ENCODE measurements at places on chromosomes 4 and X.

DNA sequence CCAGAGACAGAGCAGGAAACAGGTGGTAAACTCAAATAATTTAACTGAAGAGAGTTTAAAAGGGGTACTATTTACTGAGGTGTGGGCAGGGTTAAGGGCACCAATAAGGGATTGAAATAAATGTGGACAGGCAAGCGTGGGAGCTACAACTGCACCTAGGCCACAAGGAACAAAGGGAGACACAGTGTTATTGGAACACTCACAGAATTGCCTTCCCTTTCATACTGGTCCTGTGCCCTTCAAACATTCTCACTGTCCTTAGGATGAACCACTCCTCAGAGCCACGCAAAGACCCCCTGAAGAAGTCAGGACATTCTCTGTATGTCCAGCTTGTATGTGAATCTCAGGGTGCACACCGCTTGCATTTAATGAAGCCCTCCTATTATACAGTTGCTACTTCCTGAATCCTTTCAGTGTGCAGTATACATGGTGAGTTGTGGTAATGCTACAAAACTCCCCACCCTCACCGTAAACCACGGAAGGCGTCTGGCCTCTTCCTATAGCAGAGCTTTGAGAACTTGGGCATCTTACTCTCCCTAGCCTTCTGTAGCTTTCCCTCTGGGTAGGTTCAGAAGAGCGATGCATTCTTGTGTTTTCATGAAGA lies 9.6 kb upstream of the MRPL1 start:
- DNase-seq: peak; percentile 41

GRCh38 chr4:86965019-86965976 lies 30.5 kb downstream of the AFF1 start:
- no peak for DNase-seq

- DNase-seq: no peak
Observed at GRCh38 chr4:175930471-175930870, 118.4 kb upstream of the GPM6A start.

- DNase-seq: no peak
Observed at GRCh38 chr4:5759236-5760075, 48.5 kb downstream of the EVC start.

DNA sequence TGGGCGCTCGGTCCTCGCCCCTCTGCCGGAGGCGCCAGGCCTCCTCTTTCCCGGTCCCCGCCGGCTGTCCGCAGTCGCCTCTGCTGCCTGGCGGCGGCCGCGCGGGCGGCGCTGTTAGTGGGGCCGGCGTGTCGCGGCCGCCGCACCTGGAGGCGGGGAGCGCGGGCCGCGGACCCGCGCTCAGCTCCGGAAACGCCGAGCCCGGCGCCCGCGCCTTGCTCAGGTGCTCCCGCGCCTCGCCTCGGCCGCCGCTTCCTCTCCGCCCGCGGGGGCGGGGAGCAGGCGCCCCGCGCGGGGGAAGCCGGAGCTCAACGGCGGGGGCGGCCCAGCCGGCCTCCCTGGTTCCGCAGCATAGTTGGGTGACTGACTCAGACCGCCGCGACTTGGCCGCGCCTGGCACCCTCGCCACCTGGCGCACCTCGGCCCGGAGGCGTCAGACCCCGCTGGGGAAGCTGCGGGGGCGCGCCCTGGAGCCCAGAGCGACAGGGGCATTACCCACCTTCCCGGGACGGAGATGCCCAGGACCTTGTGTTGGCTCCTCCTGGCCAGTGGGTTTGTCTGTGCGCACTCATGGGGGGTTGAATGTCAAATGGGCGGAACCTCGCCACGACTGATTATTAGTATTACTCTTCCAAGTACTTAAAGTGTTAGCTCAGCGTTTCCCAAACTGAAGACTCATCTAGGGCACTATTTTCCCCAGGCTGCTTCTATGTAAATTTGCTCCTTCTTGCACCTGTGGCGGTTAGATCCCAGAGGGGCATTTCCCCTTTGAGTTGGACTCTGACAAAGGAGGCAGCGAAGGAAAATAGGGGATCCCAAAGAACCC lies at the start of gene ARAP2:
ARAP2 (minus strand) TSS at position 258 of the 826 bp plus-strand sequence. CDS start 15,028 bp downstream, outside the sequence.
- peak; percentile 53 for DNase-seq

DNA sequence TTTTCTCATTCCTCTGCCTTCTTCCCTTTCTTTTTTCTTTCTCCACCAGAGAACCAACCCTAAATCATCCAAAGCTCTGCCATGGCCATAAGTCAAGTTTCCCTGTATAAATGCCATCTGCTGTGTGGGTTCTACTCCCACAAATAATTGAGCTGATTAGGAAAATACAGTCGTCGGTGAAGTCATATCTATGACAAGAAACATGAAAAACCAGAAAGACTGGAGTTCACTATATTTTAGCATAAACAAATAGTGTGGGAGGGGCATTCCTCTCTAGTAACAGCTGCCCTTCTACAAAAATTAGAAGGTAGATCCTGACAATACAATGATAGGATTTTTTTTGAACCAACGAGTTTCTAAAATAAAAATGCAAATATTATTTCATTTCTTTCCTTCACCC lies 48.8 kb downstream of the SPOCK3 start:
- DNase-seq: no peak

- no peak for DNase-seq
Observed at GRCh38 chr4:80393246-80393969, 57.9 kb downstream of the CFAP299 start.

- no peak for DNase-seq
Observed at GRCh38 chrX:22634083-22634482, 361.4 kb downstream of the CBLL2 start.

DNA sequence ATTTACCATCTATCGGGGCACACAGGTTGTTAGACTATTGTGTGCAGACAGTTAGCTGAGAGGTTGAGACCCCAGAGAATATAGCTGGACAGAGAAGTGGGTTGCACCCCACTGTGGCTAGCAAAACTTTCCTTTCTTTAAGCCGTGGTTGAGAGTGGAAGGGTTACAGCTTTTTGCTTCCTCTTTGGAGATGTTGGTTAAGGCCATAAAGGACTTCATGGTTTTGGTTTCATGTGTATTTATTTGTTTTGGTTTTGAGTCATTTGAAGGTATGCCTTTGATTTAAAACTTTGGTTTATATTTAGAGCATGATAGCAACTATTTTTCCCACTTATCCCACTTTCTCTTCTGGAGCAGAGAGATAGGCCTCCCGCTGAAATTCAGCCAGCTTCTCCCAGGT lies 274.3 kb upstream of the IL1RAPL1 start:
- no peak for DNase-seq

DNA sequence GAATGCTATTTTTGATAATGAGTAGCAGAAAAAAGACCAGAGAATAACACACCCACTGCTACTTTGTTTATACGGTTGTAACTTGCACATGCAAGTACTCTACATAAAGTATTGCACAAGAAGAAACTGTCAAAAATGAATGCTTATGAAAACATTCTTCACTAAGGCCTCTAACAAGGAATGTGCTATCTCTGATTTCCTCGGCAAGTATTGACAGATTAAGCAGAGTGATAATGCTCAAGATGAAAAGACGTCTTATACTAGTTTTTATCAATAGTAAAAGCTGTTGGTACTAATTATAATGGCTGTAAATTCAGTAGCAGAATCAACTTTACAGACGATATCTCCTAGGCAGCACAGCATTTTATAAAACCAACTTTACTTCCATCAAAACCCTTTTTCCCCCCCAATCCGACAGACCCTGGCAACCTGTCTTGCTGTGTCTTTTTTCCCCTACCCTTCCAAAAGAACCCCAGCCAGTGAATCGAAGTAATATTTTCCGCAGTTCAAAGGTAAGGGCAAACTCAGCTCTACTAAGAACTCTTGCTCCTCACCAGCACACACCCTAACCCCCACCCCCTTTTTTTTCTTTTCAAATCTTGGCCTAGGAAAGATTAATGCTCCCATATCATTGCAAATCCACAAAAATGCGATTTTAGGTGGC lies 1.5 kb downstream of the FRYL start:
- DNase-seq: no peak

DNA sequence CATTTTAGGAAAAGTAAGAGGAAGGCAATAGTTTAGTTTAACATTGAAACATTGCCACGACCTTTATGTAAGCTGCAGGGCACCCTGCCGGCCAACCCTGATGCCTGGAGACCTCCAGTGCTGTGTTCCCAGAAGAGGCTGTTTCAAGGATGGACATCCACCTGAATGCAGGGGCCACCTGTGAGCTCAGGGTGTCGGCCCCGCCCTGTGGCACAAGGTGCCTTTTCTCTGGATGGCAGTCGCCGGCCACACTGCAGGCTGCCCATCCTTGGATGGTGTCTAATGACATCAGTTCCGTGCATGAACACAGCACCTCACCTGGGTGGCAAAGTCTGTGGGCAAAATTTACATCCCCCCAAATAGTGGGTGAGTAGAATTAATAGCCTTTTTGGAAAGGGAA lies 180.0 kb downstream of the AFAP1 start:
- DNase-seq: no peak

GRCh38 chr4:139200506-139200905 lies 23.5 kb upstream of the ELF2 start:
- DNase-seq: no peak

DNA sequence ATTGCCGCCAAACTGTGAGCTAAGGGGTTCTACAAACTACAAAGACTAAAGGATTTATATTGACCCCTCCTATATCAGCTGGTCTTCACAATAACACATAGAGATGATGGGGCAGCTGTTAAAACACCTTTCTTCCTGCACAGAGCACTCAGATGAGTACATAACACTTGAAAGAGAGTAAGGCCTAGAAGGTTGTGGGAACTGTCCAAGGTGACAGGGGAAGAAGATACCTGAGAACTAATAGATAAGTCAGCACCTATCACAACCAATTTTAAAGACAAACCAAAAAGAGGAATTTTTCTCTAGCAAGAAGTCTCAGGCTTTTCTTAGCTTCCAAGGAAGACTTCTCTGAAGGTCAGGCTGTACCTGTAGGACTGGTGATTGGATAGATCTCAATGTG lies 19.1 kb upstream of the CXCL6 start:
- no peak for DNase-seq

DNA sequence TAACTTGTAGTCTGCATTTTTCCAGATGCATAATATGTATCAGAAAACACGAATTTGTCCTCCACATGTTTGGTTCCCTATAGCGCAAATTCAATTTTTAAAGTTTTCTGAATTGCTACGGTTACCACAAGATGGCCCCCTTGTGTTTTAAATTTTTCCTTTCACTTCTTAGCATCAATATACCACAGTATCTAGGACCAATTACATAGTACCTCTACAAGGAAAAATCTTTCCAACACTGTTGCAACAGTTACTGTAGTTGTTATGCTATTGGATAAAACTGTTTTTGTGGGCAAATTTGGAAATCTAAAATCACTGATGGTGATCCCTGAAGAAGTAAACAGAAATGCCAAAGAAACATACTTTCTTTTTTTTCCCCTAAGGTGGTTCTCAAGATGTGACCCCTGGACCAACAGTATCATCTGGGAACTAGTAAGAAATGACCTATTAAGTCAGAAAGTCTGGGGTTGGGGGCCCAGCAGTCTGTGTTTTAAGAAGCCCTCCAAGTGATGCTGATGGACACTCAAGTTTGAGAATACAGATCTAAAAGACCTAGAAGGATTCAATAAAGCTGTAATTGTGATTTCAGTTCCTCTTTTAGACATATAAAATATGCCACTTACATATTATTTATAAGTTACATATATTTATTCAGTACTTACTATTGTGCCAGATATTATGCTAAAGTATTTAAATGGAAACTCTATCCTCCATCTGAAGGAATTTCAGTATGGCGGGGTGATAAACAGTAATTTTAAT lies 3.1 kb downstream of the ZGRF1 start:
- DNase-seq: no peak

- no peak for DNase-seq
Observed at GRCh38 chrX:63525491-63525890, 174.4 kb upstream of the SPIN4 start.

DNA sequence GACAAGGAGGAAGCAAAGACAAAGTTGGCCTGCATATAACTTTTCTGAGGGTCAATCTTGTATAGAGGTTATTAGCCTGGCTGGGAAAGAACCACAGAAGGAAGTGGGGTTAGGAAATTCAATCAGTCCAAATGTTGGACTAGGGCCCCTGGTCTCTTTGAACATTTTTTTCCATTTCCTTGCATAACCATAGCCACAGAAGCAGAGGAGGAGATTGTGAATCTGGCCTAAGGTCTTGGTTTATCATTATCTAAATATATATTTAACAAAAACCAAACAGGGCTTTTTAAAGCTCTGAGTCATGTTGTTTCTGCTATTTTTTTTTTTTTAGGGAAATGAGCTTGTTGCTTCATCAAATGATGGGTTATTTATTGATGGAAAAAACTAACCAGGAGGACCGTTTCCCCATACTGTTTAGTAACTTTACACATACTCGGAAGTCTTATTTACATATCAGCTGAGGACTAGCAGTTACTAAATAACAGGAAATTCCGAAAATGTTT lies 97.7 kb upstream of the ACSL4 start:
- DNase-seq: no peak

GRCh38 chr4:89483833-89484232 lies 176.2 kb upstream of the GPRIN3 start:
- DNase-seq: no peak

DNA sequence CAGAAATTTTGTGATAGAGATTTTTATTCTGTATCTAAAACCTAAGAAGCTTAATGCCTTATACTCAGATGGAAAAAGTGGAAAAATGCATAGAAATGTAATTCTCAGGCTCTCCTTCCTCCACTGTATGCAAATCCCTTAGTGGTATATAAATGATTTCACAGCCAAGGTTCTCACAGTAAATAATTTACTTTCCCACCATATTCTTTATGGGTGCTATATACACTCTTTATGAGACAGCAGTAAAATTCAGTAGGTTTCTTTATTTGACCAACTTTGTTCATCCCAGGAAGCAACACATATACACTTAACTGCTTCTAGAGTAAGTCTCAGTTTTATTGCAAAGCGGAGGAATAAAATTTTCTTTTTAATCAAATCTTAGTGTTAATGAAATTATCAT lies 1399.7 kb downstream of the PCDH7 start:
- no peak for DNase-seq

DNA sequence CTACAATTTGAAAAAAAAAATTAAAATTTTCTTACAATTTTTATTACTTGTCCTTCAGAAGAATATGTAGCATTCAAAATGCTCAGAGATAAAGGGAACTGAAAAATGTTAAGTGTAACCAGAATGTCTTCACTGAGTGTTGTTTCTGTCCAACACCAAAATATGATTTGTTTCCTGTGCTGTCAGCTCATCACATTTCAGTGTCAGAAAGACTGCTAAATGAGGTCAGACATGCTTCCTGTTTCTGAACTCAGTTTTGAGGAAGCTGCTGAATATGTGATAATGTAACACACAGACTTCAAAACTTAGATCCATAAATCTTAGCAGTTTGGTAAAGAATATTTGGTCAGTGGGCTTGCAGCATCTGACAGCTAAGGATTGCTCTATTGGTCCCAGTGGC lies 1849.7 kb downstream of the PCDH7 start:
- DNase-seq: no peak

- DNase-seq: peak; percentile 27
Observed at GRCh38 chr4:139603576-139604410, 47.8 kb upstream of the SETD7 start.

GRCh38 chr4:2886622-2887021 lies 43.0 kb downstream of the ADD1 start:
- DNase-seq: no peak

GRCh38 chrX:13721819-13722519 lies 12.5 kb downstream of the TRAPPC2 start:
- DNase-seq: no peak
